ENCODE measurements at places on chromosomes 3 and 15. TPM values are rescaled to one million over a fixed set of nuclear protein-coding genes. Genes with fewer than 3 reads are reported as not detected.

- no peaks in the 10 kb centered on the region for H3K36me3 ChIP-seq
- H3K27ac ChIP-seq = no peak overlapping the region
- no peaks in the 10 kb centered on the region for H3K4me1 ChIP-seq
Observed at GRCh38 chr3:121979734-121980449, 42.2 kb downstream of the ILDR1 start.

The GP9 gene
- not detected for total RNA-seq

- no peaks in the 10 kb centered on the region for H3K27me3 ChIP-seq
- H3K36me3 ChIP-seq = no peaks in the 10 kb centered on the region
- H3K4me1 ChIP-seq = no peaks in the 10 kb centered on the region
- H3K4me3 ChIP-seq = no peak overlapping the region
Observed at GRCh38 chr15:50150851-50151250, 31.1 kb upstream of the SLC27A2 start.

DNA sequence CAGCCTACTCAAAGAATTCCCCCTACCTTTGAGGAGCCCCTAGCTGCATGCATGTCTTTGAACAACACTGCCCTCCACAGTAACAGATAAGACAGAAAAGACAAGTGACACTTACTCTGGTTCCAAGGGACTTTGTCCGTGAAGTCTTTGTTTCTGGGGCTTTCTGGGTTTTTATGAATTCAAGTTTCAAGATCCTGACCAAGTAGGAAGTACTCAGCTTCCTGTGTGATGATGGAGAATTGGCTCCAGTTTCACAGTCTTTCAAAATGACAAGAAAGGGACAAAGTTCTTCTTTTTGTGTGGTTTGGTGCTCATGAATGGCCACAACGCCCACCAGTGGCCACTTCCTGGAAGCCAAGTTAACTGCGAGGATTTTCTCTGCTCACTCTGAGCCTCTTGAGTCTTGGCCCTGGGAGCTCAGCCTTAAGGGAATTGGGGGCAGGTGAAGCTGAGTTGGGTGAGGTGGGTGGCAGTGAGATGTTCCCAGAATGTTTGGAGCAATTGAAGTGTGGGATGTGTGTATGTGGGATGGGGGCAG lies at the start of gene CCR1:
TSS of gene CCR1 (minus strand) at position 147 of the 538 bp plus-strand sequence. CDS start 4,000 bp downstream, outside the sequence.
- no peak for DNase-seq
- peak within 1 kb of the TSS; percentile 25 for H3K4me3 ChIP-seq
- no peaks in the 10 kb centered on the region for H3K36me3 ChIP-seq
- H3K27ac ChIP-seq = no peak within 1 kb of the TSS

- DNase-seq = no peak
- H3K36me3 ChIP-seq = peaks cover 3% of the 10 kb centered on the region
- no peak overlapping the region for H3K4me3 ChIP-seq
- no peak overlapping the region for H3K27ac ChIP-seq
Observed at GRCh38 chr3:196793246-196793645, 53.6 kb downstream of the PAK2 start.
